ENCODE measurements at places on chromosomes 11 and 22.
A peak's percentile ranks its signal among the peaks of the same experiment; 100 is the strongest.

- no peak for DNase-seq
Measured at GRCh38 chr11:26017322-26017860, 314.5 kb upstream of the ANO3 start.

DNA sequence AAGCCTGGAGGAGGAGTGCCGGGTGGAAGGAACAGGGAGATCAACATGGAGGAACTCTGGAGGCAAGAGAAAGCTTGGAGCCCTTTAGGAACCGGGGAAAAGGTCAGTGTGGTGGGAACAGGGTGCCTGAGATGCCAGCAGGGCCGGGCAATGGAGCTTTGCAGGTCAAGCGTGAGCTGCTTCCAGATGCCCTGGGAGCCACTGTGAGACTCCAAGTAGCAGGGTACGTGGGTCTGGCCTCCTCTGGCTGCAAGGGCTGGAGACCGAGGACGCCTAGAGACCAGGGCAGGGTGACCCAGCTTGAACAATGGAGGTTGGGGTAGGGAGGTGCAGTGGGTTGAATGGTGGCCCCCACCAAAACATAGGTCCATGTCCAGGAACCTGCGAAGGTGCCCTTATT, 15.6 kb upstream of the EMID1 start:
- DNase-seq = no peak

DNA sequence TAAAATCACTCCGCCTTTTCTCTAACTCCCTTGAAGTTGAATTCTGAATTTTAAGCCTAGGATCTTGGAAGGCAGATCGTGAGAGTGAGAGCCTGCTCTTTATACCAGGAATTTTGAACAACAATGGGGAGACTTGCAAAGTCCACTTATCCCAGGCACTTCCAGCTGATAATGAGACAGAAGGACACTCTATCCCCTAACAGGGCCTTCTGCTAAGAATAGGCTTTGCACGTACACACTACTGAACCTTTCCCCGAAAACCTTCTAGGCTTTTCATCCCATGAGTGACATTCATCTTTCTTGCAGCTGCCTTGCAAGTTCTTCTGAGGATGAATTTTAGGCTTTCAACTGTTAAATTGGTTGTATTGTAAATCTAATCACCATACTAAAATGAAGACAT, 44.0 kb upstream of the WT1 start:
- DNase-seq = no peak

DNA sequence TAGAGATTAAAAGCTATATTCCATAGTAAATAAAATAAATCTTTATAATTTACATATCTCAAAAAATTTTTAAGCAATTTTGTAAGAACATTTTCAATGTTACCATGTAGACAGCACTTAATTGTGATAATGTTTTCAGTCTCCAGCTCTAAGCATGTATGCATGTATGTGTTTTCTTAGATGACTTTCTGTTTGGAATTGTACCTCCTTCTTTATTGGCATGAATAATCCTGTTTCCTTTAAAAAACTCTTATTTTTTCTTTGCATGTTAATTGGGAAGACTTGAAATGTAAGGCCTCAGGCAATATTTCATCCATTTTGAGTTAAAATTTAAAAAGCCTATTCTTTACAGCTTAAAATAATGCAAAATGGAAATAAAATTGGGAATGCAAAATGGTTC, 2.0 kb upstream of the OR2AG1 start:
- no peak for DNase-seq

GRCh38 chr11:11621573-11622339, at the start of gene GALNT18:
Gene GALNT18 (minus strand): TSS chr11:11622005.
- peak; percentile 44 for DNase-seq

- no peak for DNase-seq
Measured at GRCh38 chr11:87463486-87464102, 425.9 kb downstream of the TMEM135 start.

DNA sequence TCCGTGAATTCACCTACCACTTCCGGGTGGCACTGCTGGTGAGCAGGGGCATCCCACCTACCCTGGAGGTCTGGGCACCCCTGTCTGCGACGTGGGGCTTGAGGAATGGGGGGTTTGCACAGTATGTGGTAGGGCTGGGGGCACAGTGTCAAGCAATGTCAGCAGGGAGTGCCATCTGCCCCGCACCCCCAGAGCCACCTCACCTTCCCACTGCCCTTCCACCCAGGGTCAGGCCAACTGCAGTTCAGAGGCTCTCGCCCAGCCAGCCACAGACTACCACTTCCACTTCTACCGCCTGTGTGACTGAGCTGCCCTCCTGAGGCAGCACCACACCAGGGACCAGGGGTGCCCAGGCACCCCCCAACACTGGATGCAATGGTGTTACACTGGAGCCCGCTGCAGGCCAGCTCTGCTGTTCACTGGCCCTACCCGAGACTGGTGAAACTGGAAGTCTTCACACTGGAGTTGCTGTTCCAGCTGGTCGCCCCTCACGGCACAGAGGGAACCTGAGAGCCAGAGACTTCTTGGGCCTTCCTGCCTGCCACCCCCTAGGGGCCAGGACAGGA, 6.5 kb downstream of the TMEM258 start:
- no peak for DNase-seq

- no peak for DNase-seq
Measured at GRCh38 chr11:95863486-95864140, 60.3 kb downstream of the MTMR2 start.

DNA sequence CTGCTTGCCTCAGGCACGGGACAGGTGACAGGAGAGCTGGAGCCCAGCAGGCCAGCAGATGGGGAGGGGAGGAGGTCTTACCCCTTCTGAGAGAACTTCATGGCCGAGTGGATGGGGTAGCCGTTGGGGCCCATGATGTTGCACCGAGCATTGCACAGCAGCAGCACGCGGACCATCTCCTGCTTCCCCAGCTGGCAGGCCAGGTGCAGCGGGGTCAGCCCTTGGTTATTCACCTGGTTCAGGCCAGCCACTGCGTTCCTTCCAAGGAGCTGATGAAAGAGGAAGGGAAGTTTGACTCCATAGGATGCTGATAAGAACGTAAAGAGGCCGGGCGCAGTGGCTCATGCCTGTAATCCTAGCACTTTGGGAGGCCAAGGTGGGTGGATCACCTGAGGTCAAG, 29.4 kb upstream of the BAIAP2L2 start:
- DNase-seq = no peak

DNA sequence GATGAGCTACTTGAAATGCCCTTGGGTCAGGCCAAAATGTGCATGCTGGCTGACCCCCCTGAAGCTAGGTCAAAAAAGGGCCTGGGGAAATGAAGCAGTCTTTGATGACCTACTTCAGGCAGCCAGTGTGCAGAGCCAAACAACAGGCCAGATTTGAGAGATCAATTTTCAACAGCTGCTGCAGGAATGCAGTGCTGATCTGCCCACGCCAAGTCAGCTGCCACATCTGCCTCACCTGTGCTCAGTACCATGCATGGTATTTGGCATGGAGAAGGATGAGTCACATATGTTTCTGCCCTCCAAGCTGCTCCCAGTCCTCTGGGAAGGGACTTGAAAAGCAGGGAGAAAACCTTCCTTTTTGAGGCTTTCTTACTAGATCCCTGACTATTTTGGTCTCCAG, 35.8 kb downstream of the MTNR1B start:
- no peak for DNase-seq

DNA sequence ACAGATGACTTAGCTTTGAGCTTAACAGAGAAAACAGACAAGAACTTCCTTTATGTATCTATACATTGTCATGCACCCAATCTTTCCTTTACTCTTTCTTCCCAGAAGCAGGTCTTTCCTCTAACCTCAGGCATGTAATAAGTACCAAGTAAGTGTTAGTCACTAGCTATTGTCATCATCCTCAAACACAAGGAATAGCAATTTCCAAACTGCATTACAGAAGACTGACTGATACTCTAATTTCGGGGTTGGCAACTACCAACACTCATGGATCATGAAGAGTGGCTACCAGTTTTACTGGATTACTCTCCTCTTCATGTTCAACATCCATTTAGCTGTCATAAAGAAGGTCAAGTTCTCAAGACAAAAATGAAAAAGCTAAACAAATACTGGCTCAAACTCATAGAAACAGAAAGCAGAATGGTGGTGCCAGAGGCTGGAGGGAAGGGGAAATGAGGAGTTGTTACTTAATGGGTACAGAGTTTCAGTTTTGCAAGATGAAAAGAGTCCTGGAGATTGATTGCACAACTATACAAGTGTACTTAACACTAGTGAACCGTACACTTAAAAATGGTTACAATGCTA, 111.6 kb downstream of the SIK3 start:
- no peak for DNase-seq

DNA sequence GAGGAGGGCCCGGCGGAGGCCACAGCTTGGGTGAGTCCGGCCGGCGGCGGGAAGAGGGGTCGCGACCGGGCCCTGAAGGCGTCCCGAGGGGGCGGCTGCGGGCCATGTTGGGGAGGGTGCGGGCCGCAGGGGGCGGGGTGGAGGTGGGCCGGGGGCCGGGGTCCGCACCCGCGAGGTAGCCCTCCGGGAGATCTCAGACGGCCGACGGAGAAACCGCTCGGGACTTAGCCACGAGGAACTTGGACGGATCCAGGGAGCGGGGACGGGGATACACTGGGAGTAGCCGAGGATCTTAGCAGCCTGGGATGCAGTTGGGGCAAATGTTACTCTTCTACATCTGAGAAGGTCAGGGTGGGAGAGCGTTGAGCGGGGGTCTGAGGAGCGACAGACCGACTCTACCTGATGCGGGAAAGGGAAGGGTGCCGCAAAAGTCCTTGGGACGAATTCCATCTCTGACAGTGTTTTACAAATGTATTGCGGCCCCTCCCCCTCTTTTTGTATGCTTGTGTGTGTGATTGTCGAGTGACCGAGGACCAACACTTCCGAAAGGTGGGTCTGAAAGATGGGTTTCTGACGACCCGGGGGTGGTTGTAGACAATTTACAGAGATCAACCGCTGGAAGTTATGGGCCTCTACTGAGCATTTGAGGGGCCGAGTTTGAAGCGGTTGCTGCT, 658 bp downstream of the STIP1 start:
- DNase-seq = no peak

GRCh38 chr11:104191124-104191523, 27.2 kb upstream of the PDGFD start:
- DNase-seq = no peak

GRCh38 chr11:62150887-62151736, 27.3 kb downstream of the INCENP start:
- DNase-seq = no peak

- no peak for DNase-seq
Measured at GRCh38 chr11:78833237-78833636, 258.6 kb upstream of the NARS2 start.

- no peak for DNase-seq
Measured at GRCh38 chr11:2234963-2235362, 35.4 kb downstream of the ASCL2 start.

DNA sequence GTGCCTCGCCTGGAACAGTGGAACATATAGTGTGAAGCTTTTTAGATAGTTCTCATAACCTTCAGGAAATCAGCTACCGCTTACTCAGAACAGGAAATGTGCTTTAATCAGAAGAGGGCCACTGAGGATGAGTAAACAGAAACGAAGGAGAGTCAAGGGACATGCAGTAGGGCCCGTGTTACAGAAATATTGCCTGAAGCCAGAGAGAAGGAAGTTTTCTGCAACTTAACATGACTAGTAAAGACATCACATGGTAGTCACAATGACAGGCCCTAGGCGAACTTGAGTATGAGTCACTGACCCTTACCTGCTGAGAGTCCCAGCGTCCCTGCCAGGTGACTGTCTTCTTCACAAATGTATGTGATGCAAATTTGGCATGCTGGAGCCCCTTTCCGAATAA, 39.4 kb downstream of the CARD18 start:
- no peak for DNase-seq

DNA sequence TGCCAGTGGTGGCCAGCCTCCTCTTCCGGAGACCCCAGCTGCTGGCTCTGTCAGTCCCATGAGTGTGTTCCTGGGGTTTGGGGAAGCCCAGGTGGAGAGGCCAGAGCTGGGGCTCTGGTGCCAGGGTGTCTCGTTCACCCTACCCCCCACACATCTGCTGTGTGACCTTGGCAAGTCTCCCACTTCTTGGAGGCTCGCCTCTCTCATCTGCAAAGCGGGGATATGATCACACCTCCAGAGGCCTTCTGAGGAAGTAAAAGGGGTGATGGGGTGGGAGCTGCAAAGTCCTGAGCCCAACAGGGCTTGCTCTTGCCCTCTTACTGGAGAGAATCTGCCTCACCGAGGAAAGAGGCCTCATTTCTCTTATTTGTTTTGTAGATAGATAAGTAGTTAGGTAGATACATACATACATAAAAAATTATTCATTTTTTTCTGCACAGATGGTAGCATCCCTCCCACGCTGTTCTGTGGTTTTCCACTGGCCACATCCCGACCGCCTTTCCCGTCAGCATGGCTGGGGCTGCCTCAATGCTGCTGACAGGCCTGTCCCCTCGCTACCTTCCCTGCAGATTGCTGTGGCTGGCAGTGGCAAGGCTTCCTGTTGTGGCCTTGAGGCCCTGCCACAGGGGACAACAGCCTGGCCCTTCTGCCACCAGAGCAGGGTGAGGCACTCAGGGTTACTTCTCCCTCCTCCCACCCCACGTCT, 23.9 kb downstream of the MYO7A start:
- no peak for DNase-seq

All from substantia nigra (tissue), 51 donors.